Cerebellum (tissue), 4 donors: ENCODE measurements at places on chromosomes 16 and 17. TPM values are rescaled to one million over a fixed set of nuclear protein-coding genes. Genes with fewer than 3 reads are reported as not detected.

The MMP25 gene
- total RNA-seq: 1.1 TPM

DNA sequence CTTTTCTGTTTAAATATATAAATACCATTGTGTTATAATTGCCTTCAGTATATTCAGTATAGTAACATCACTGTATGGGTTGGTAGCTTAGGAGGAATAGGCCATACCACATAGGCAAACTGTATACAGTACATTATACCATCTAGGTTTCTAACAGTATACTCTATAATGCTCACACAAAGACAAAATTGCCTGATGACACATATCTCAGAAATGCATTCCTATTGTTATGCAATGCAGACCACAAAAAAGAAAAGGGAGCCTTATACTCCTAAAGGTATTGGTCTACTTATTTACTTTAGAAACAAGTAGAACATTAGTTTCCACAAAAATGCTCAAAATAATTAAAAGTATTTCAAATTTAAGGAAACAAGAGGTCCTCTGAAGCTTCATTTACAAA lies 47.9 kb downstream of the SETD6 start:
- DNase-seq: no peak

DNA sequence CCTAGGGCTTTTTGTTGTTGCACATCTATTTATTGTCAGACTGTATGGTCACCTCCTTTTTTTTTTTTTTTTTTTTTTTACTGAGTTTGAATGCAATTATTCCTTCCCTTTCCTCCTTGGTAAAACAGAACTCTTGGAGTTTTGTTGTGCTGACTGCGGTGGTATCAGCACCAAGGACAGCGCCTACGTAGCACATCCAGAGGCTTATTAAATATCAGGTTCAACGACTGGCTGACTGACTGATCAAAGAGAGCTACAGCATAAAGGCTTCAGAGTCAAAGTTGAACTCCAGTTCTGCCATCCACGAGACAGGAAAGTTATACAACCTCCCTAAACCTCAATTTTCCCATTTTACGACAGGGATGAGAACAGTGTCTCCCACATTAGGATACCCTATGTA lies 86.1 kb upstream of the RBFOX1 start:
- DNase-seq: no peak

DNA sequence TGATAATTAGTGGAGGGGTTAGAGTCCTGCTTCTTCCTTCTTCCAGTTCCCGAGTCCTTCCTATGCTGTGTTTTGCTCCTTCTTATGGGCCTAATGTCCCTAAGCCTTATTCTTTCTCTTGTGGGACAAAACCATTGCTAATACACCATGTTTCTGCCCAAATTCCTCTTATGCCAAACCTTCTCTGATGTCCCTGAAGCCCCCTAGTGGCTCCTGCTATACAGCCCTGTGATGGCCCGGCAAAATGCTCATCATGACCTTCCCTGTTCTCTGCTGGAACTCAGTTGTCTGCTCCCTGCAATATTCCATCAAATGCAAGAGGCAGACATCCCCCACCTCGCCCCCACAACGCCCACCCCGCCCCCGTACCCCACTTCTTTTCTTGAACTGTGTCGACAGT lies 171.6 kb downstream of the CDH11 start:
- no peak for DNase-seq

DNA sequence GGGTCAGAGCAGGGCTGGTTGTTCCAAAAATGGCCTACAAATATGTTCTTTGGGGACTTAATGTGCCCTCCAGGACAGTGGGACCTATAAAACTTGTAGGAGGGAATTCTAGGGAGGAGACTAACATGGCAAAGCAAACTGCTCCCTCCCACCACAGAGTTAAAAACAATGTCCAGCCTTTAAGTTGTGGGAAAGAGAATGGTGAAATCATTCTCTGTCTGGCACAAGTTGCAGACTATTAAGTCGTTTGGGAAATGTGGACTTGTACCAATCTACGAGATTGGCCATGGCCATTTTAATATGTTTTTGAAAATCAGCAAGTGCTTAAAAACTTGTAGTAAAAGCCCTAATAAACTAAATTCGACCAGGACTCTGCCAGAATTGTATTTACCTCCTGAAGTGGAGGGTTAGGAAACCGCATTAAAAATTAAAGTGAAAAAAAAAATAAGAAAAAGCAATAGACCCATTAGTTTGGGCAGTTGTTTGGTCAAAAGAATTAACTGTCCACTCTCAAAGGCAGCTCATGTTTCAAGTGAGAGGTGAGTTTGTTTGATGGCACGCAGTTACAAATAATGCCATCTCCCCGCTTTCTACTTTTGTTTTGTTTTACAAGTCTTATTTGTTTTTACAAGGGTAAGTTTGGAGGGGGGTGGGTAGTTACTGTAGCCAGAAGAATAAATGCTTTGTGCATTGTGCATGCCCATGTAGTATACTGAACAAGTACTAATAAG lies 32.4 kb downstream of the ANKFN1 start:
- DNase-seq: no peak
